ENCODE measurements at places on chromosomes 2 and 18.

DNA sequence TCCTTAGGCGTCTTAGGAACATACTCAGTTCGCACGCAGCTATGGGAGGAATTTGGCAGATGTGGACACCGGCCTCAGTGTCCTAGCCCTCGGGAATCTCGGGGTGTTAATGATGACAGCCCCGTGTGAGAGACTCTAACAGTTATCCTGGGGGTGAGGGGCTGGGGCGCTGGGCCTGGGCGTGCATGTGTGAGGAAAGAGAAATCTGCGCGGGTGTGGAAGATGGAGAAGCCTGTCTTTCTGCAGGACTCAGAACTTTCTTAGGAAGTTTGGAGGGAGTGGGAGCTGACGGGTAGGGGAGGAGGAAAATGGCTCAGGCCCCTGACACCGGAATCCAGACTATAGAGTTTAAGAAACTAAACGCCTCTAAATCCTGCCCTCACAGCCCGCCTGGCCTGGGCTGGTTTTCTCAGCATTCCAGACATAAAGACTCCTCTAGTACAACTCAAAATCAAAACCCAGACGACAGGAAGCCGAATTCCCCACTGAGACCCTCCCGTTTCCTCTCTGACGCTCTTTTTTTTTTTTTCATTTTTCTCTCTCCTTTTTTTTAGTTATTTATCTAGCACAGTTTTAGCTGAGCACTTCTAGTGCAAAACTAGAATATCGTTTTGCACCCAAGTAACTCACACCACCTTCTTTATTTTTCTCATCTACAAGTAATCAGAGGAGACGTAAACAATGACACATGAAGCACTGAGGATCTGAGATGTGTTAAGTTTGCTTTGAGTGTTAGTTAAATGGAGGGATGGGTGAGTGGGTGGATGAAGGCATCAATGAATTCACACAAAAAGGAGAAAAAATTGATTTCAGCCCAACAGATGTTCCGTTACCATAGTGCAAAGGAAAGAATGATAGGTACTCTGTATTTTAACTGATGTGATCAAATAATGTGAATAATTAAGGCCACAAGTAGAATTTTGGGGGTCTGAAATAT is 1.2 kb upstream of the HAAO start:
- DNase-seq: no peak

GRCh38 chr18:49061239-49061990 is 110.7 kb upstream of the SMAD7 start:
- no peak for DNase-seq

DNA sequence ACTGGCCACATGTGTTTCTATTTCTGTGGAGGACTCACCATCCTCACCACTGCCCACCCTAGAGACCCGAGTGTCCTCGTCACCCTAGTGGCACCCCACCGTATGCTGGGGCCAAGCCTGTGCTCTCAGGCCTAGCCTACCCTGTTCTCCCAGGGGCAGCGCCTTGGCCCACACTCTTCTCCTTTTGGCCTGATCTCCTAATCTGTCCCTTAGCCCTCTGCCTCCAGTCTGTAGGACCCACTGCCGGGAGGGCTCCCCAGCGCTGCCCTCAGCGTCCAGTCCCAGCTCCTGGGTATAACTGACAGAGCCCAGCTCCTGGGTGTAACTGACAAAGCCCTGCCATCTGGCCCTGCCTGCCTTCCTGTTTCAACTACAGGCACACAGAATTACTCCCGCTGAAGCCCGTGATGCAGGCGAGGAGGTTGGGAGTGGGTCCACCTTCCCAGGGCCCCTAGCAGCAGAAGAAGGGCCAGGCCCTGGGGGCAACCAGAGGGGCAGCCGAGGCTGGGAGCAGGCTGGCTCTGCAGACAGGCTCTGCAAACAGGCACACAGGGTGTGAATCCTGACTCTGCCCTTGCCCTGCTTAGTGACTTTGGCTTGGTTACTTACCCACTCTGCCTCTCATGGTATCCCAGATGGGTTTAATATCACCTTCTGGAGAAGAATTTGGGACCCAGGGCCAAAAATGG is 25.6 kb upstream of the PTMA start:
- no peak for DNase-seq

DNA sequence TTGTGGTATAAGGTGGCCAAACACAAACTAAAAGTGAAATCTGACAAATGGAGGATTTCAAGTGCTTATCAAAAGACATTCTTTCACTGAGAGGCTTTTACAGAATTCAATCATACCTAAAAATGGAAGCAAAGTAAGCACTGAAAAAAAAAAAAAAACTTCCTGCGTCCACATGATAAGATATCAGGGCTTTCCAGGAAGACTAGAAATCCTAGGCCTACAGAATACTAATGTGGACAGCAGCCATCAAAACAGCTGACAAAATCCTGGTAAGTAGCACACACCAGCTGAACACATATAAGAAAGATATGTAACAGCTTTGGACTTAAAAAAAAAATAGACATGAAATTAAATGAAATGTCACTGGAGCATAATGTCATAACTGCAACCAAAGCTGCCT is 178.2 kb downstream of the SUCLG1 start:
- DNase-seq: no peak

DNA sequence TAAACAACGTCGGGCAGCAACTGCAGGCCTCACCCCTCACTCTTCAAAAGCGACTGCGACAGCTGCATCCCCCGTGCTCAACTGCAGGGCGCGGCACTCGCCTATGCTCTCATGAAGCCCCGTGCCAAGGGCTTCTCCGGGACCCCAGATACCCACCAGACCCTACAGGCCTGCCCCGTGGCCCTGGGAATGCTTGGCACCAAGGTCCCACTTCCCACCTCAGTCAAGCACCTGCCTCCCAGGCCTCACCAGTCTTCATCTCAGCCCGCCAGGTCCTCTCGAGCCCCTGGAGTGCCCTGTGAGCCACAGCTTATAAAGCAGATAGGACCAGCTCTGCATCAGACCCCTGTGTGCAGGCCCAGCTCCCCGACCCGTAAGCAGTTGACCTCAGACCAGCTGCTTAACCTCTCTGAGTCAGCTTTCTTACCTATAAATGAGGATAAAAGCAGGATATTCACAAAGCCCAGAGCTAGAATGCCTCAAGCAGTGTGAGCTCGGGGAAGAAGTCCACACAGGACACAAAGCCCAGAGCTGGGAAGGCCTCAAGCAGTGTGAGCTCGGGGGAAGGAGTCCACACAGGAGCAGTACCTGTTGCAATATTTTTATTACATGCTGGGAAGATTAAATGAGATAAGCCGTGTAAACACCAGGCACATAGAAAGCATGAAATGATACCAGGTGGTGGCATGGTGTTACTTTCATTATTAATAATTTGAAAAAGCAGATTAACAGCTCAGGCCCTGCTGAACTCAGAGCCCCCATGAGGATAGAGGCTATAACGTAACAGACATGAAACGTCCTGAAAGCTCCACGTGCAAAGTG is 96.9 kb downstream of the HDAC4 start:
- DNase-seq: no peak

Data from HL-60 (cell line).